ENCODE measurements at places on chromosomes 3 and 15. TPM values are rescaled to one million over a fixed set of nuclear protein-coding genes. Genes with fewer than 3 reads are reported as not detected.

DNA sequence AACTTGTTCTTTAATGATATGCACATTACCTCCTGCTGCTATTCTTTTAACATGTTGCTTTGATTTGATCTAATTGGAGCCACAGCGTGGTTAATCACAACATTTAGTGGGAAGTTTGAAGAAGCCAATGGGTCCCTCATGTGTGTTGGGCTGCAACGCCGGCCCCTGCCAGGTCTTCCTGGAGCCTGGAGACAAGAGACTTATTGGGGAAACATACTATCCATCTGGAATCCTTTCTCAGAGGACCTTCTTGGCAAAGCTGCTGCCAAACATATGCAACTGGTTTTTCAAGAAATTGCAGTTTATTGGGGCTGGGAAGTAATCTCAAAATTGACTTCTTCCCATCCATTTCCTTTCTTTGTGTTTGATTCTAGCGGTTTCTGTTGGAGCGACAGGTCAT lies 396.3 kb upstream of the PROK2 start:
- no peak for ATAC-seq

DNA sequence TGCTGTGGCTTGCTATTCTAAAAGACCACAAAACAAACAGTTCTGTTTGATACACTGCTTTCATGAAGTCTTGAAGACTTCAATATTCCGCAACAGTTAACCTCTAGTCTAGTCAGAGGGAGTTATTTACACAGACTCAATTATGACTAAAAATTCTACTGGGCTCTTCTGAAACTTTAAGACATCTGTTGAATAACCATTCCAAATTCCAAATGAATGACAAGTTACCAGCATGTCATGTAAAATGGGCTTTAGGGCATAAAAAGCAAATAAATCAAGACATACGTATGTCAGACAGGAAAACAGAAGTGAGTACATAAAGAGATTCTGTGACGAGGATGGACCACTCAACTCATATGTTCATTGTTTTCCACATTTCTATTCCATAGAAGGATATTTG lies 93.9 kb downstream of the PLOD2 start:
- ATAC-seq, result no peak

GRCh38 chr15:40829115-40829514 lies 607 bp upstream of the PPP1R14D start:
- no peak for ATAC-seq

DNA sequence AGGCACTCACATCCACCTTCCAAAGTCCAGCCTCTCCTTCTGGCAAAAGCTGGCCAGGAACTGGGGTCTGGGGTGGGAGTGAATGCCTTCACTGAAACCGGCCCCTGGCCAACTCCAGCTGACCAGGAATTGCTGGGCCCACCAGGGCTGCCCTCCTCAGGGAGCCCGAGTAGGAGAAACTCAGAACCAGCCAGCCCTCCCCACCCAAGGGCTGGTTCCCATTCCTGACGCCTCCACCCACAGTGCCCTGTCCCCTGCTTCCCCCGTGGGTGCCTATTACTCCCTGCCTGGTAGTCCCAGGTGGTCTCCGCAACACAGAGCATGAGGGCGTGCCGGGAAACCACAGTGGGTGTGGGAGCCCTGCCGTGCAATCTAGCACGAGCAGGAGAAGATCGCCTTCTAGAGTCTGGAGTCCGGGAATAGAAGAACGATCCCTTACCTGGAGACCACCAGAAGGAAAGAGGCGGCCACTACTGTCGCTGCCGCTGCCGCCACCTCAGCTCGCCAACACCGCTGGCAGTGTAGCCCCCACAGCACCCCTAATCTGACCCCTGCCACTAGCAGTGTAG lies 178.8 kb downstream of the POTEB3 start:
- no peak for ATAC-seq

GRCh38 chr3:61381745-61382392 lies 130.6 kb upstream of the FHIT start:
- peak; percentile 72 for ATAC-seq

GRCh38 chr3:59535791-59536221 lies 486.0 kb upstream of the CFAP20DC start:
- ATAC-seq, result no peak

GRCh38 chr15:99120050-99120777 lies 15.3 kb downstream of the SYNM start:
- ATAC-seq, result no peak

DNA sequence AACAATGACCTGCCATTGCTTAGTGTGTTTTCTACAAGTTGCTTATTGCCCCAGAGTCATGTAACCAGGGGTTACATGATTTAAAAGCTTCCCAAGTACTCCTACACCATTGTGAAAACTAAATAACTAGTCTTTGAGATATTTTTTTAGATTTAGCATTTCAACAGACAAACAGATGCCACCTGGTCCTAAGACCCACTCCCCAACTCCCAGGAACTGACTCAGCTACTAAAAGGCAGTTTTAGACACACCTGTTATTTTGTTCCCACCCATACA lies 28.1 kb upstream of the KBTBD12 start:
- ATAC-seq, result no peak

DNA sequence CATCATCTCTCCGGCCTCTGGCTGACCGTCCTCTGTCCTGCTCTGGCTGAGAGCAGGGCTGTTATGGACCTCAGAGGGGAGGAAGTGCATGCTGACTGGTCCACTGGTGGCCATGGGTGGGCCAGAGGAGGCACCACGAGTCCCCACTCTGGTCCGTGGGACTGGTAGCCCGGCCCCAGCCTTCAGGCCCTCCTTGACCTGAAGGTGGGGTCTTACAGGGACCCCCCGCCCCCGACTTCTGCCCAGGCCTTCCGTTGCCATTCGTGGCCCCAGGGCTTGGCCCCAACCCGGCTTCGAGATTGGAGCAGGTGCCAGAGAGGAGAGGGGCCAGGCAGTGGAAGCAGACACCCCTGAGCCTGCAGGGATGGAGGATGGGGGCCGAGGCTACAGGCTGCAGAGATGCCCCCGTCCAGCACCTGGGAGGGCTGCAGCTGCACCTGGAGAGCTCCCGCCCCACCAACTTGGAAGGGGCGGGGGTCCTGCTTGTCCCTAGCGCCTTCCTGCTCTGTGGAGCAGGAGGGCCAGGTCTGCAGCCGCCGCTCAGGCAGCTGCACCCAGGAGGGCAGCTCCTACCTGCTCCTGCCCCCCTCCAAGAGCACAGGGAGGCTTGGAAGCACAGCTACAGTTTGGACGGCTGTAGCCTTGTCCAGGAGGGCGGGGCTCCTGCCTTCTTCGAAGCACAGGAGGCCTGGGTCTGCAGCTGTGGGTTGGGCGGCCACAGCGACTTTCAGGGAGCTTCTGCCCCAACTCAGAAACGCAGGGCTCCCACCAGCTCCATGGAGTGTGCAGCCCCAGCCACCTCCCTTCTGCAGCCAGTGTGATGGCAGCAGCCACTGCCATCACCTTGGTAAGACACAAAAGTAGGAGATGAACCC lies 142.5 kb downstream of the KLF13 start:
- no peak for ATAC-seq

- ATAC-seq, result no peak
Observed at GRCh38 chr3:115931581-115931980, 308.3 kb downstream of the GAP43 start.

- peak; percentile 40 for ATAC-seq
Observed at GRCh38 chr15:60970246-60971170, 258.6 kb downstream of the RORA start.

GRCh38 chr3:99172736-99173657 lies 271.5 kb upstream of the DCBLD2 start:
- ATAC-seq, result peak; percentile 52

DNA sequence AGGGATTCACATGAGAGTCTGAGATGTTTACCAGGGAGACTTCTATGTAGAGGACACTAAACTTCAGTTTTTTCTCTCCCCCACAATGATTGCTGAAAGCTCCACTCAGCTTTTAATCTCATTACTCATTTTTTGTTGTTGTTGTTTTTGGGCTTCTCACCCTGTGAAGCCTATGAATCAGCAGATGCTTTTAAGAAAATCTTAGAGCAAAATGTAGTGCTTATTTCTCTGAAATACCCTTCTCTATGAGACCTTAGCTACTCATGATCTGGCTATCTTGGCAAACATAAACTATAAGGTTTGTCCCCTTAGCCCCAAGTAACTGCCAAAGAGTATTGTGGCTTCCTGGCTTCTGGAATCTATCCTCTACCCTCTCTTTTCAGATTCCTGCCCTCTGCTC lies 537.3 kb downstream of the OCA2 start:
- no peak for ATAC-seq

DNA sequence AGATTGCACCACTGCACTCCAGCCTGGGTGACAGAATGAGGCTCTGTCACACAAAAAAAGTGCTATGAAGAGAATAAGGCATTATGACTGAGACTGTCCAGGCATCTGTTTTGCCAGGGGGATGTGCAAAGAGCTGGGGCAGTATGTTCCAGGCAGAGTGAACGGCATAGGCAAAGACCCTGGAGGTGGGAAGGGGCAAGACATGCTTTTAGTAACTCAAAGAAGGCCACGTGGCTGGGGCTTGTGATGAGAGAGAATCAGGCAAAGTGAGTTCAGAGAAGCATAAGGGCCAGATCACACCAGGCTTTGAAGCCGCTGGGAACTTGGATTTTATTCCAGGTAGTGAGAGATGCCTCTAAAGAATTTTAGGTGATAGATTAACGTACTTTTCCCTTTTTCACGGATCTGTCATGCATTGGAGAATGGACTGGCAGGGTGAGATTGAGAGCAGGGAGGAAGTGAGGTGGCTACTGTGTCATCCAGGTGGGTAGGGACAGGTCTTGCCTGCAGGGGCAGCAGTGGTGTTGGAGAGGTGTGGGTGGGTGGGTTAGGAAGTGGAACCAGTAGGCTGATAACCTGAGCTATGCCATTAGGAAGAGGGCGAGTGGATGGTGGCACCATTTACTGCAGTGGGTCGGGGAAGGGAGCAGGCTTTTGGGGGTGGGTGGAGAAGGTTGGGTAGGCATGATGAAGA lies 31.7 kb downstream of the ATP2B2 start:
- ATAC-seq, result no peak

DNA sequence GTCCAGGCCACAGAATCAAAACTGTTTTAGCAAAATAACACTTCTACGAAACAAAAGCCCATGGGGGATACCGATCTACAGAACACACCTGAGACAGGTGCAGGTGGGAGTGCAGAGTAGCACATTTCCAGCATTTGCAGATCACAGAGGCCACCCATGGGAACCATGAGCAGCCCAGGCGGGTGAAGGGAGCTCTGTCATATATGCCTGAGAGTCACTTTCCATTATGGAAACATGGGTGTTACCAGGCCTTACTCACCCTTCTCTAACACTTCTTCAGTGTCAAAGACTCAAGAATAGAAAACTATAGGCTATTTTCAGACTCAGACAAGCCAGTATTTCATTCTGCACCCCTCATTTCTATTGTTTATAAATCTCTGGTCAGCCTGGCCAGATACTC lies 3.5 kb downstream of the PLA1A start:
- no peak for ATAC-seq

GRCh38 chr3:137766041-137766875 lies 2.1 kb downstream of the SOX14 start:
- no peak for ATAC-seq

- ATAC-seq, result no peak
Observed at GRCh38 chr15:87021751-87022150, 942.1 kb downstream of the AGBL1 start.

GRCh38 chr15:56919609-56920366 lies 1.3 kb downstream of the TCF12 start:
- no peak for ATAC-seq

- ATAC-seq, result no peak
Observed at GRCh38 chr15:88113613-88114308, 142.8 kb downstream of the NTRK3 start.

GRCh38 chr3:184186902-184187207 lies 856 bp downstream of the ABCF3 start:
- no peak for ATAC-seq

GRCh38 chr15:88470625-88471372 lies 3.3 kb downstream of the MRPS11 start:
- no peak for ATAC-seq

DNA sequence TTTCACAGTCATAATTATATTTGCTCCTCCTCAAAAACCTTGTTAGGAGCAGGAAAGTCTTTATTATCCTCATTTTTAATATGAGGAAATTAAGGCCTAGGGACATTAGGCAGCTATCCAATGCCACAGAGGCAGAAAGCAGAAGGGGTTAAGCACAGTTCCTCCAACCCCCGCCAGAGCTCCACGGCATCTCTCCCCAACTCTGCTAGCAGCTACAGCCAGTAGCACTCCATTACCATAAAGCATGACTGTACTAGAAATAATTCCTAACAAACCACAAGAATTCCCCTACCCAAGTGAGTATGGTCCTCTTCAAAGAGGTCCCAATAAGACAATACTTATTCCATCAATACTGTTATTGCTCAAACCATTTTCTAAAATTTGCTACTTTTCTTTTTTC lies 9.8 kb downstream of the HEG1 start:
- no peak for ATAC-seq

DNA sequence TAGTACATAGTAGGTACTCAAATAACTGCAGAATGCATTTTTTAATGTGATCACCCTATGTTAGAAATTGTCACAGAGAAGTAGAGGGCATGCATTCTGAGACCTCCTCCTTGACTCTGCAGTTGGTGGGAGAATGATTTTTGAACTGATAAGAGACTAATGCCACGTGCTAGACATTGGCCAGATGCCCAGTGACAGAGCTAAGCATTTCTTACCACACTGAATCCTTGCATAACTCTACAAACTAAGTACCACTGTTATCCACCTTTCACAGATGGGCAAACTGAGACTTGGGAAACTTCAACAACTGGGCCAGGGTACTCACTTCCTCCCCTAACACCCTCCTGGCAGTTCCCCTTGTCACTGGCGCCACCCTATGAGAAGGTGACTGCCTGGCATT lies 33.5 kb upstream of the SPATA12 start:
- no peak for ATAC-seq

DNA sequence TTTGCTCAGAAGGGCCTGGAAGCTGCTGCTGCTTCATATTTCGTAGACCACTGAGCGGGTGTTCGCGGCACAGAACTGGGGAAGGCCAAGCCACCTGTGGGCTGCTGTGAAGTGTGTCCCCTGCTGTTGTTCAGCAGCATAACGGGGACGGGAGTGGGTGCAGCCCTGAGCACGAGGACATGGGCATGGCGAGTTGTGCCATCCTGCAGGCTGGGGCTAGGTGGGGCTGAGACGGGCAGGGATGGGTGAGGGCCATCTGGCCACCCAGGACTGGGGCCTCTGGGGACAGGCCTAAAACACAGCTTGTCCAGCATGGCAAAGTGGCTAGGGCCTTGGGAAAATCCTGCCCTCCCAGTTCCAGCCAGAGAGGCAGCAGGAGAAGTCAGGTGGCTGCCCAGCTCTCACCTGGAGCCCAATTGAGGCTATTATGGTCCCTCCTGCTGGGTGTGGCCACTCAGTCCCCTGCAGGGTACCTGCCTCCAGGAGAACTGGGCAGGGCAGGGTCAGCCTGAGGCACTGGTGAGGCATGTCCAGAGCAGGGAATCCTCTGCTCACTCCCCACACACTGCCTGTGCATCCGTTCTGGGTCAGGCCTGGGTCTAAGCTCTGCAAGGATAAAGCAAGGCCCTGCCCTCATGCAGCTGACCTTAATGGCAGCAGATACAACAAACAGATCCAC lies 29.5 kb downstream of the CFAP100 start:
- ATAC-seq, result no peak

FEZF2 gene
- total RNA-seq, result not detected

GPR62 gene
- not detected for total RNA-seq

ABHD6 gene
- 4.1 TPM for total RNA-seq

CACNA2D2 gene
- 0.08 TPM for total RNA-seq

CPA3 gene
- 2.2 TPM for total RNA-seq

FANCD2OS gene
- total RNA-seq, result not detected

A4GNT gene
- not detected for total RNA-seq

PP2D1 gene
- not detected for total RNA-seq
